Cardiac ventricle fibroblast (primary cell): ENCODE measurements at places on chromosomes 7 and 10. TPM values are rescaled to one million over a fixed set of nuclear protein-coding genes. Genes with fewer than 3 reads are reported as not detected.

The CDK1 gene
- 4.6 and 5.2 TPM in 2 replicates for total RNA-seq

The CPN1 gene
- not detected in 2 replicates for total RNA-seq

The LZTS2 gene
- total RNA-seq, result 68.6 and 89.0 TPM in 2 replicates

The NUDT13 gene
- 1.0 and 1.7 TPM in 2 replicates for total RNA-seq
